Stimulated activated CD4-positive, alpha-beta T cell treated with anti-CD3 and anti-CD28 coated beads, Interleukin-1b, Interleukin-23, amount 100 ng/mL, for 1 hour (primary cell): ENCODE measurements at places on chromosomes 2 and 18.

DNA sequence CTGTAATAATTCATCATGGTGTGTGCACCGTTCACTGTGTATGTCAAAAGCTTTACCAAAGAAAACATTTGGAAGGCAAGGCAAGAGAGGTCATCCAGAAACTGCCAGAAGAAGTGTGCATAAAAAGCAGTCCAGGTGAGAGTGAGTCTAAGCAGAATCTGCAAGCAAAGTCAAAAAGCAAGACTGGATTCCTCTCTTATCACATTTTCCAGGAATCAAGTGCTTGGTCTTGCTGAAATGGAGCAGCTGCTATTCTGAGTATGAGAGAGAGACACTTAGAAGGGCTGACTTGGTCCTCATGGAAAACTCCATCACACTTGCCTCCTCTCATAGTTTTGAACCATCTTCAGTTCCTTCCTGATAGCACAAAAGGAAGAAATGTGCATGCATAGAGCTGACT is 231.3 kb downstream of the ANAPC1 start:
- DNase-seq: no peak

DNA sequence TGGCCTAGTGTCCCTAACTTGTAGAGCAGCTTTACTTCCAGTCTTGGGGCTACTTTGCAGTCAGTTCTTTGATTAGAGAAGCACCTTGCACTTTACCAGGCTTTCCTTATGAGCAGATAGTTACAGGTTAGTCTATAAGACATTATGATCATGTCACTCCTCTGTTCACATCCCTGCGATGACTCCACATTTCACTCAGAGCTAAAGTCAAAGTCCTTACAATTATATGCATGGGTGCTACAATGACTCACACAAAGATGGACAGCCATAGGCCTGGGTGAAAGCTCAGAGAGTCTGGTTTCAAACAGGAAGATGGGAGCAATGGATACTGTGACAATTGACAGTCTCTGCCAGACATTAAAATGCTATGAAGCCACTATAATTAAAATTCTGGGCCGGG is 27.1 kb upstream of the SSB start:
- no peak for DNase-seq

DNA sequence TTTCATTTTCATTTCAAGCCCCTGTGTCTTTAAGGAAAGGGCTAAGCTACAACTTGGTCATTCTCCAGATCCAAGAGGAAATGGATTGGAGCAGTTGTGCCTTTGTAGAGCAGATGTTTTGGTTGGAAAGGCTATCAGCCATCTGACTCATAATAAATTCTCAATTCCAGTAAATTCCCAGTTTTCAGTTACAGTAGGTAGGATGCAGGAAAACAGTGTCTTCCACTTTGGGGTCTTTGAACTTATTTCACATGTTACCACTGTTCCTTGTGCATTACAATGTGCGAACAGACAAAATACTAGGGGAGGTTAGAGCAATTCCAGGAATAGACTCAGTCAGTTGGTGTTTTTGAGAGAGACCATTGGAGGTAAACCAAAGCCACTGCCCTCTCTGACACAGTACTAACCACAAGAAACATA is 211.9 kb downstream of the BABAM2 start:
- no peak for DNase-seq

- no peak for DNase-seq
Measured at GRCh38 chr2:150211164-150211631, 276.3 kb downstream of the RND3 start.

GRCh38 chr2:222730366-222730999 is 59.0 kb downstream of the MOGAT1 start:
- no peak for DNase-seq

DNA sequence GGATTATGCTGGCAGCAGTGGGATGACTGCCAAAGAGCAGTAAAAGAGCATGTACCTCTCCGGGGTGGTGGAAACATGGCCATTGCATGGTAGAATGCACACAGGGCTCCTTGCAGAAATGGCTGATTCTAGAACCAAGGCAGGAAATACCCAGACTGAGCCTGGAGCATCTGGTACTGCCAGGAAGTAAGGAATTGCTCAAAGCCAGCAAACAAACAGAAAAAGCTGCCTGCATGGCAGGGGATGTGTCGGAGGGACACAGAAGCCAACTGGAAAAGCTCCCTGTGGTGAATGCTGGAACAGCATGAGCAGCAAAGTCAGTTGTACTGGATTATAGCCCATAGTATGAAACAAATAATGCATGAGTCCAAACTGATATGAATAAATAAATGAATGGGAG is 78.0 kb upstream of the NFATC1 start:
- no peak for DNase-seq

DNA sequence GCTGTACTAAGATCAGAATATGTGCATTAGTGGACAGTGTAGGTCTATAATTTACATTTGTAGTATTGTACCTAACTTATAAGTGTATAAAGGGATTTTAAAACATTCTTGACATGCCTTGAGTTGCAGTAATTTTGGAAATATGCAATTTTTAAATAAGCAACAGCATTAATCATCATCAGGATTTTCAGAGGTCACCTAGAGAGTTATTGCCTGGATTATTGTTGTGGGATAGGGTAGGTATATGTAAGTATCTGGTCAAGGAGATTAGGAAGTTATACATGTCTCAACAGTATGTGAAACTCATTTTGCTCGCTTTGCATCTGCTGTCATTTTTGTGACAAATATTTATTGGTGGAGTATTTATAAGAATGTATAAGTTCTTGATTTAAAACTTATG is 184.2 kb downstream of the WDR7 start:
- no peak for DNase-seq

GRCh38 chr2:240992572-240993291 is 5.7 kb upstream of the SNED1 start:
- DNase-seq: no peak

DNA sequence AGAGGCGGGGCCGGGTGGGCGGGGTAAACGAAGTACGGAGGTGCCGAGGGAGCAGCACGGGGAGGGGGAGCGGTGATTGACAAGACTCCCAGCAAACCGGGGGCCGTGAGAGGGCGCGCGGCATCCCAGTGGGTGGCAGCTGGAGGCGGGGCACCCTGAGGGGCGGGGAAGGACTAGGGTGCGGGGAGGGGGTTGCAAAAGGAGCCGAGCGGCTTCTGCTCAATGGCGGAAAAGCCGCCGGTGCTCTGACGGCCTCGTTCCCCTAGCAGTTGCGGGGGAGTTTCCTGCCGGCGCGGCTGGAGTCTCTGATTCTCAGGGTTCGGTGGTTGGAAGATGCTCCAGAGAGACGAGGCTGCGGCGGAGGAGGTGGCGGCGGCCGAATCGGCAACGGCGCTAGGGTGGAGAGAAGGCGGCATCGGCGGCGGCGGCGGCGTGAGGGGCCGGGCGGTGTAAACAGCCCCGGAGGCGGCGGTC is at the start of gene PPM1B:
TSS of gene PPM1B (plus strand) at position 195 of the 474 bp plus-strand sequence. CDS start 32,325 bp downstream, outside the sequence.
- DNase-seq: peak; percentile 97

- DNase-seq: no peak
Measured at GRCh38 chr18:26568926-26569665, 20.7 kb upstream of the KCTD1 start.

GRCh38 chr2:1979138-1979537 is 234.8 kb upstream of the PXDN start:
- DNase-seq: no peak

DNA sequence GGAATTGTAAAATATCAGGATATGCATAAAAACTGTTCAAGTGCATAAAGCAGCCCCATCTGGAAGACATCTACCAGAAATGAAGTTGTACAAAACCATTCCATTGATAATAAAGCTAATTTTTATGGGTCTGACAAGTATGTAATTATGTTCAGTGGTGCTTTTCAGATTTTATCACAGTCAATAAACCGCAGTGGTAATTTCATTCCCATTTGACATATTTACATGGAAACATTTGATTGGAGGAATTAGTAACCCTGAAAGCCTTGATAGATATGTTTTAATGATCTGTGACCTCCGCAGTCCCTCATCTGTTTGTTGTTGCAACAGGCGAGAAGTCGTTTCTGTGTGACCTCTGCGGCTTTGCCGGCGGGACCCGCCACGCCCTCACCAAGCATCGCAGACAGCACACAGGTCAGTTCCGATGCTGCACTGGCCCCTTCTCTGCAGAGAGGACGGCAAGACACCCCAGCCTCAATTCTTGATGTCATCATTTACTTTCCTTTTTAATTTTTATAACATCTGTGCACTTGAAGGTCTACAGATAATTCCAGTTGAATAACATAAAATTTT is 283.1 kb downstream of the ZNF407 start:
- no peak for DNase-seq

GRCh38 chr2:238994876-238995275 is 147.0 kb downstream of the TWIST2 start:
- DNase-seq: no peak

GRCh38 chr2:148305476-148305875 is 284.6 kb downstream of the MBD5 start:
- no peak for DNase-seq

GRCh38 chr2:174337337-174338146 is 2.8 kb downstream of the SP9 start:
- DNase-seq: no peak

DNA sequence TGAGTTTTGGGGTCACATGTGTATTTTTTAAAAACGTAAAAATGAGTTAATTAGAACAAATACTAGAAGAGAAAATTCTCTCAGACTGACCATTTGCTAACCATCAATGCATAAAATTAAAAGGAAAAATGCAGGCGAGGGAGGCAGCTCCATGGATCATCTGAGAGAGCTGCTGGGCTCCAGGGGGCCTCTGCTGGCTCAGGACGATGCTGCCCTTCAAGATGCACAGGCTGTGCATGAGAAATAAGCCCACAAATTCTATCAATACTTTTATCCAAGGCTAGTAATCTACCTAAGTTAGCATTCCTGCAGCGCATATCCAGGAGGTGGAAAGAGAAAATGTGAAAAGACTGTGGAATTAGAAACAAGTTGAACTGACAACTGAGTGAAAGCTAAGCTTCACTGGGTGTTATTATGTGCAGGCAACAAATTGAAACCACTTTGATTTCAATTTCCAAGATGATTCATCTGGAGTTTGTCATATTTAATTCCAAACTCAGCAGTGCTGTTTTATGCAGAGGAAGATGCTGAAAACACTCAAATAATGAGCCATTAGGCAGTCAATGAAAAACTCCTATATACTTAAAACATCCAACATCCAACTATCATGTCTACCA is 261.1 kb downstream of the NBAS start:
- DNase-seq: no peak

- no peak for DNase-seq
Measured at GRCh38 chr2:177728399-177728765, 335.8 kb downstream of the AGPS start.

DNA sequence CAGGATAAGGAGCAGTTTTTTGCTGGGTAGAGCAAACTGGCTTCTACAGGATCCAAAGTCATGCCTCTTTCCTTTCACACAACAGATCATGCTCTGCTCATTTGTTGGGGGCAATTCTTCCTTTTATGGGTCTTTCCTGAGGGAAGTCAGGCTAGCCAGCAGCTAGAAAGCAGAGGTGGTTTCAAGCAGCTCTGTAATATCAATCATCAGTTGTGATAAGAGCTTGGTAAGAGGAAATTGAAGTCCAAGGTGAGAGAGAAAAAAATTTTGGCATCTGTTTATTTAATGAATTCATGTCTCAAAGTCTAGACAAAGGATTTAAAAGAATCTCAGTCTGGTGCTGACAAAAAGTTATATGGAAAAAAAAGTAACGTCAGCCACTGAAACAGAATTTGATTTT is 6.2 kb downstream of the TMEM87B start:
- no peak for DNase-seq

DNA sequence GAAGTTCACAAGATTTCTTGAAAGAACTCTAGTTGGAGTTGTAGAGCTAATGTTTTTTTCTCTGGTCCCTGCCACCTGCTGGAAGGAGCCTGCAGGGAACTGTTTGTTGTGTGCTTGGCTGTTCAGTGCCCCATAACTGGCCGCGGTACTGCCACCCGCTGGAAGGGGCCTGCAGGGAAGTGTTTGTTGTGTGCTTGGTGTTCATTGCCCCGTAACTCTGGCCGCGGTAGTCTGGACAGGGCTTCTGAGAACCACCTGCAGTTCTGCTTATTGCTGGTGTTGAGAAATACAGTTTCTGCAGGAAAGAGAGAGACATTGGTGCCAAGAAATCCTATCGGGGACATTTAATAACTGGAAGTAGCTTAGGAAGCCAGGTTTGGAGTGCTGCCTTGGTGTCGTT is 58.1 kb downstream of the AGAP1 start:
- DNase-seq: no peak

GRCh38 chr2:165621086-165621560 is 151.6 kb downstream of the CSRNP3 start:
- DNase-seq: no peak

DNA sequence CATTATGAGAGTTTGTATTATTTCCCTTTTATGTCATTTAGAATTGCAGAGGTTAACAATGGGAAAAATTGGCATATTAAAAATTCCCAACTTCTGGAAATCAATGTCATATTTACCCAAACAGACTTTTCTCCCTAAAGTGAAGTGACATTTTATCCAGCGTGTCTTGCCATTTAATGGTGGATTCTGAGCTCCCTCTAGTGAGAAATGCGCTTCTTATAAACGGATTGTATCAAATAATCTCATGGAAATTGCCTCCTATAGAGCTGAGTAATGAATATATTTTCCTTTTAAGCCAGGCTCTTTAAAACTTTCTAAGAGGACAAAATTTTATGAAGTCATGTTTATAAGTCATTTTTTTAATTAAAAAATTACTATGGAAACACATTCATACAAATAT is 5.7 kb upstream of the GCFC2 start:
- DNase-seq: no peak

- no peak for DNase-seq
Measured at GRCh38 chr2:75494137-75494769, 66.5 kb downstream of the EVA1A start.

DNA sequence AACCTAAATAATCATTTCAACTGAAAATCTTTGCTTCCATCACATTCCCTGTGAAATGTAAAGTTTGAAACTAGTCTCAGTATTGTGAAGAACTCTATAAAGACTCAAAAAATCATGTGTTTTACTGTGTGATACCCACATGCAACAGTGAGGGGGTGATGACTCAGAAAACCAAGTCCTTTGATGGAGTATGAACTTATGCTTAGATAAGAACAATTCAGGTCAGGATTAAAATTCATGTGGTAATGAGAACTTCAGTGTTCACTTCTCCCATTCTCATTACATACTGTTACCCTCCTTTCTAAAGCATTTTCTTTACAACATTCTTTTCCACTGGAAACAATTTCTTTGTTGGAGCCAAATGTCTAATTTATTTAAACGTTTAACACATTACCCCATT is 360.2 kb downstream of the FSIP2 start:
- no peak for DNase-seq

DNA sequence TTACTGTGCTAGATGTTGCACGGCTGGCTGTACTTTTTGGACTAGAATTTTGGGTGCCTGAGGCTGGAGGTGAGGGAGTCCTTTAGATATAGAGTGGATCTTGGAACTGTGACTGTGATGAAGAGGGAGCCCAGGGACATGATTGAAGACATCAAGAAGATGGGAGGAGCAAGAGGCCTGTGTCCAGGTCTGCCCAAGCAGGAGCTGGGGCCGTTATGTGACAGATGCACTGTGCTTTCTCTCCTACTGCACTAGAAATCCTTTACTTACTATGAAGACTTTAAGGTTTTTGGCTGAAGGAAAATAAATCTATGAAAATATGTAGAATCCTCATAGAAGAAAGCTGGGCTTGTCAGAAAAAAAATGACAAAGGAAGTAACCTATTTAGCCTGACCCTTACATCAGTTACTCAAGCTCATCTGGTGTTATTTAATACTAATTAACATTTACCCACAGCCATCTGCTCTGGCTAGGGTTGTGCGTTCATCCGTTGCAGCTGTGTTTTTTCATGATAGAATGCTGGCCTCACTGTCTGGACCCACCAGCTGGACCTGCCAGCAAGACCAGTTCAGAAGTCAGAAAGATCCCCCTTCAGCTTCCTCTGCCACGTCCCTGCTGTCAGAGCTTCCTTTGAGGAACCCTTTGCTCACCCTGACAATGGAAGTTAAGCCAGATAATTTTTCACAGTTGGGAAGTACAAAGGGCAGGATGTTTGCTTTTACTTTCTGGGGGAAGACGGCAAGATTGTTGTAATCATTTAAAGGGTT is 16.7 kb downstream of the TSN start:
- DNase-seq: no peak
